Activated naive CD4-positive, alpha-beta T cell (primary cell): ENCODE measurements at places on chromosomes 7 and 10.

GRCh38 chr7:144691240-144691639 lies 144.6 kb downstream of the TPK1 start:
- DNase-seq = no peak

- DNase-seq = no peak
These were observed 6.2 kb downstream of the GATA3 start for GRCh38 chr10:8060704-8061121.

- no peak for DNase-seq
These were observed 162.6 kb downstream of the SDK1 start for GRCh38 chr7:3463696-3464095.

GRCh38 chr7:50957431-50957830 lies 174.7 kb upstream of the GRB10 start:
- DNase-seq = no peak

DNA sequence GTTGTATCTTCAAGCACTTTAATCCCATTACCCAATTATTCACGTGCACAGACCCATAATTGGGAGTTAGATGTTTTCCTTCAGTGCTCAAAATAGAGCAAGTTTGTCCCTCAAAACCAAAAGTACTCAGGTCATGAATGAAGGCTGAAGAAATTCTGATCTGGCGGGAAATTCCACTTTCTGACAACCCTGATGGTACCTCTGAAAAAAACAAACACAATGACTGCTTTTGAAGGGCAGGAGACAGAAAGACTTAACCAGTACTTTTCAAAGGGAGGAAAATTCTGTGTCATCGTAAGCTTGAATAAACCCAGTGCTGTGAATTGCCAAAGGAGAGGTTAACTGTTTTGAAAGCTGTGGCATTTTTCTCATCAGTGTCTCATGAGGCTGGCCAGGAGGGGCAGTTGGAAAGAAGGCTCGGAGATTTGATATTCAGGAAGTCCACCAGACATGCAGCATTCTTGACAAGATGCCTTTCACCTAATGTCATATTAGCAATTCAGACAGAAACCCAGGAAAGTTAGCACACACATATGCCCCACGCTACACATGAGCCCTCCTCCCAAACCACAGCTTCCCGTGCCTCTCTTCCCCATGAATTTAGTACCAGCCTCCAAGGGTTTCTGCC lies 347.0 kb downstream of the KCNMA1 start:
- DNase-seq = no peak
